ENCODE measurements at places on chromosomes 7 and 10. TPM values are rescaled to one million over a fixed set of nuclear protein-coding genes. Genes with fewer than 3 reads are reported as not detected.

DNA sequence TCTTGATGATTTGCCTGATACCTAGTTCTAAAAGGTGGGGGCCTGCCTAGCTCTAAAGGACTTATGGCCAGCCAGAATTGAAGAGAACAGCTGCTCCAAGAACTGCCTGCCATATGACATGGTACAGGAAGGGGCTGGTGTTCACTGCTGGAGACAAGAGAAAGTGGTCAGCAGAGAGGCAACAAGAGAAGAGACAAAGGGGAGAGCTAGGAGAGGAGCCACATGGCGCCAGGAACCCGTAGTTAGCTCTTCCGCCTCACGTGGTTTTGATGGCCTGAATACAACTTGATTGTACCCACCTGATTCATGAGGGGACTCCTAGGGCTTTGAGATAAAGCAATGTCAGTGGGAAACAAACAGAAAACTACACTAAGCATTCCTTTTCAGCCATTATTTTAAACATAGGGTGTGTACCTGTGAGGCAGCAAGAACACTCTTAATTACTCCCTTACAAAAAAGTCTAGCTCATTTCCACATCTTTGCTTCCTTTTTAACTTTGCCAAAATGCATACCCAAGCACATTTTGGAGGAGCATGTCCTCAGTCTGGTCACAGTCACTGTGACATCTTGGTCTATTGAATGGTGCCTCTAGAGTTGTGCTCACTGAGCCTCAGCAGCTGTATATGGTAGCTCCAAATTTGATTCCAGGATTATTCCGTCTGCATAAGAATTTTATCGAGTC, 71.6 kb downstream of the CCDC71L start:
- DNase-seq: no peak

The AGR2 gene
- total RNA-seq: not detected

DNA sequence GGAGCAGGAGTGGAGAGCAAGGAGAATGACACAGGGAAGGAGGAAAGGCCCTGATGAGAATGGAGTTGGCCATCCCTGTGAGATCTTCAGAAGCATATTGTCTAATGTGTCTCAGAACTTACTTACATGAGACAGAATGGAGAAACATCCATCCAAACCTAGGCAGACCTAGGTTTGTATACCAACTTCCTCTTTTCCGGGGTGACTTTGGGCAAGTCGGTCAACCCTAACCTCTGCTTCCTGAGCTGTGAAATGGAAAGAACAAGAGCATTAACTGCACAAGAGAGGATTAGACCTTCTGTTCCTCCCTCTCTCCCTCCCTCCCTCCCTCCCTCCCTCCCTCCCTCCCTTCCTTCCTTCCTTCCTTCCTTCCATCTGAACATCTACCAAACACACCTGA, 4.5 kb downstream of the GHRHR start:
- no peak for DNase-seq

GRCh38 chr7:140079121-140079536, 16.4 kb upstream of the PARP12 start:
- DNase-seq: no peak

DNA sequence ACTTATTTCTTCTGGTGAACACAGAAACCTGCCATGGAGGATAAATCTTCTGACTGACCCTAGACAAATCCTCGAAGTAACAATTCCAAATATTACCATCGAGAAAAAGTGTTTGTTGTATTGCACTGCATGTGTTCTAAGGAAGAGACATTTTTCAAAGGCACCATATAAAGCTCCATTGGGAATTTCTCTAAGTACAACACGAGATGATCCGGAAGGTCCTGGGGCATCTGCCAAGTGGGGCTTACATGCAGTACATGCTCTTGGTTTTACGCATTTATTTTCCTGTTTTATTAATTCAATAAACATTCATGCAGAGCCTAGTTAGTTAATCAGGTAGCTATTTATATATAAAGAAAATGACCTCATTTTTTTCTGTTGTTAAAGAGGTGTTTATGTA, 692.0 kb upstream of the IGFBP3 start:
- DNase-seq: no peak

DNA sequence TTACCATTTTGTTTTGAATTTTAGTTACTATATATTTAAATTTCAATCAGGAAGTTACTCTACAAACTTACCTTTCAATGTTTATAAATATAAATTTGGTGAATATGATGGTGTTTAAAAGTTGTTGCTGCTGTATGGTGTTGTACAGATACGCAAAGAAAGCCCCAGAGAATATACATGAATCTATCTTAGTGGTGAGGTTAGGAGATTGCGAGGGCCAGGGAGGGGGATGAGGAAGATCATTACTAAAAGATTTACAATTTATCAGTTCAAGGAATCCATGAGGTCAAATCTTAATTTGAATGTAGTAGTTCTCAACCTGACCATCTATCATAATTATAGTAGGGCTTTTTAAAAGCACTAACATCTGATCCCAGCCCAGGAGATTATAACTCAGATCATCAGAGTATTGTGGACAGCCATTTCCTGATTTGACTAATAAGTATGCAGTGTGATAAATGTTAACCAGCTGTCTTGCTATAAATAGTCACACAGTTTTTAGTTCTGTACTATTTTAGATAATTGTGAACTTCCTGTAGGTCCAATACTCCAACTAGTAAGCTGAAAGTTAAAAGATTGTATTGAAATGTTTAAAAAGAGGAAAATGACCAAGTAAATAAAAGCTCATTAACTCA, 23.6 kb downstream of the FAM3C start:
- DNase-seq: no peak

- DNase-seq: no peak
These were observed 219.0 kb downstream of the PTEN start for GRCh38 chr10:88082391-88082790.

The HOXA11 gene
- total RNA-seq: not detected

- DNase-seq: no peak
These were observed 1168.4 kb downstream of the GATA3 start for GRCh38 chr10:9222917-9223316.

DNA sequence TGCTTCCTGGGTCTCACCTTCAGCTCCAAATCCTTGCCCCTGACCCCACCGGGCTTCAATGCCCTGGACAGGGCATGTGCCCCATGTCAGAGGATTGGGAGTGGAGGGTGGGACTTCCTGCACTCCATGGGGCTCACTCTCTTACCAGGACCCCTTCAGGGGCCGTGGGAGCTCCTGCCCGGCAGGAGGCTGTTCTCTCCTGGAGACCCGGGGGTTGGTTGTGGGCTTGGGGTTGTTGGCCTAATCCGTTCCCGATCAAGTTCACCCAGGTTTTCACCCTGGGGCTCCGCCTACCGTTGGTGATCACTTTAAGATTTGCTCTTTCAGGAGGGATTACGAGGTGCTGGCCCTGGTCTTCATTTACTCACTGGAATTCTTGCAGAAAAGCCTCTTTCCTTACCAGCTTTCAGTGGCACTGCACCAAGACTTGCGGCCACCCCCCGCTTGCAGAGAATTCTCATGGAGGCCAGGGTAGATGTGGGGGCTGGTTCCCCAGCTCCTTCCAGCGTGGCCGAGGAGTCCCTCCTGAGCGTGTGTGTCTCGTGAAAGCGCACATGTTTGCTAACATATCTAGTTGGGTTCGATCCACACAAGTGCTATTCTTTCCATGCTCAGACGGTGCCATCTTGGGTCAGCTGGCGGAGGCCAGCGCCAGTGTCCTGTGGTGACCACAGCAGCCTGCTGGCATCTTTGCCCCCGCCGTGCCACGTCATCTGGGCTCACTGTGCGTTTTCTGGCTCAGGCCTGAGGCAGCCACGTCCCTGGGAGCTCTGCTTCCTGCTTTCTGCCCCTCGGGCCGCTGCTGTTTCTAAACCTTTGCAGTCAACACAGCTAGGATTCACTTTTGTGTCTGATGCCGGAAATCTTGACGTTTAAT, 15.6 kb downstream of the PWWP2B start:
- no peak for DNase-seq

- no peak for DNase-seq
These were observed 997.9 kb upstream of the POT1 start for GRCh38 chr7:125927556-125927955.

The CASTOR2 gene
- 27.3 TPM for total RNA-seq

GRCh38 chr7:147765301-147765700, 825.3 kb upstream of the C7orf33 start:
- no peak for DNase-seq

GRCh38 chr10:133357285-133358161, at the start of gene FUOM:
FUOM (minus strand) TSS chr10:133358019; CDS start chr10:133358007, 12 bp downstream.
- DNase-seq: no peak

- DNase-seq: no peak
These were observed 646 bp downstream of the FAM13C start for GRCh38 chr10:59361663-59362143.

DNA sequence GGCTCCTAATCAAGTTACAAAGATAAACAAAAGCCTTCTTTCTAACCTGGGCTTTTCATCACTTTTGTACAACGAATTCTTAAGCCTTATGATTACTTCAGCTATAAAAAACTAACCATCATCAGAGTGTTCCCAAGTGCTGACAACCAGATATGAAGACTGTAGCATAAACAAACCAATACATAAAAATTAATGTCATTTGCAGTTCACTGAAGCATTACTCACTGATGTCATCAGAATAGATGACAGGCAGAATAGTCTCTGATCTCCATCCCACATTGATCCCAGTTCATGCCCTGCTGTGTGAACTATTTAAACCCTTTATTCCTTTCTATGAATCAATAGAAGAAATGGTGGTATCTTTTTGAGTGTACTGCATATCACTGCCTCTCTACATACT, 84.4 kb downstream of the DNAJC1 start:
- no peak for DNase-seq

The STEAP1 gene
- 6.5 TPM for total RNA-seq

GRCh38 chr7:30702200-30702599, 19.9 kb upstream of the CRHR2 start:
- DNase-seq: no peak

The PRF1 gene
- 1.2 TPM for total RNA-seq

The PRLHR gene
- total RNA-seq: not detected

The CHAT gene
- not detected for total RNA-seq

GRCh38 chr7:952548-953441, 1.7 kb downstream of the ADAP1 start:
- DNase-seq: no peak

- DNase-seq: no peak
These were observed 320.5 kb downstream of the MAGI2 start for GRCh38 chr7:79132844-79133451.

DNA sequence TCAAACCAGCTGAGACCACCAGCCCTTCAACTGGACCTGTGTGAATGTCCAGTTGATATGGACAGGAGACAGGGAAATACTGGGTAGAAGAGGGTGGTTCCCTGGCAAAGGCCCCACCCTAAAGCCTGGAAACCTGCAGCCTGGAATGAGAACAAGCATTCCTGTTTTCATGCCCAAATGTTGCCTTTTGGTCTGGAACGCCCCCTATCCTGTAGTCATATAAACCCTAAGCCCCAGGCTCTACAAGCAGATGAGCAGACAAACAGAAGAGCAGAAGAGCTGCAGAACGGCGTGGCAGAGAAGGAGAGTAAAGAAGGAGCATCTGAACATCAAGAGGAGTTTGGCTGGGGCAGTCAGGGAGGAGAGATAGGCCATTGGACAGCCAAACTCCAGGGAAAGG, 38.4 kb downstream of the SYPL1 start:
- DNase-seq: no peak

The HKDC1 gene
- total RNA-seq: not detected

DNA sequence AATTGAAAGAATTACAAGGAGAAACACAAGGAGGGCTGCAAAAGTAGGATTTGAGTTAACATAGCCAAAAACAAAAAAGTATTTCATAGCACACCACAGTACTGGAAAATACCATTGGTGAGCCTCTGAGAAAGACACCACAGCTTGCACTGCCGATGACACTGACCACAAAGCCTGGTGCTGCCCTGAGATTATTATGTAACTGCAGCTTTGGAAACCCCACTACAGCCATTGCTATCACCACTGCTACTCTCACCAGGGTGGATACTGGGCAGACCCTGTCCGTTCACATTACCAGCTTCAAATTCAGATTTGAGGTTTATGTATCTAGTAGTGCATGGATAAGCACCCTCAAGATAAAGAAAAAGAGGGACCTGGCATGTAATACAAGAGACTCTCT, 1246.7 kb upstream of the SORCS1 start:
- no peak for DNase-seq

DNA sequence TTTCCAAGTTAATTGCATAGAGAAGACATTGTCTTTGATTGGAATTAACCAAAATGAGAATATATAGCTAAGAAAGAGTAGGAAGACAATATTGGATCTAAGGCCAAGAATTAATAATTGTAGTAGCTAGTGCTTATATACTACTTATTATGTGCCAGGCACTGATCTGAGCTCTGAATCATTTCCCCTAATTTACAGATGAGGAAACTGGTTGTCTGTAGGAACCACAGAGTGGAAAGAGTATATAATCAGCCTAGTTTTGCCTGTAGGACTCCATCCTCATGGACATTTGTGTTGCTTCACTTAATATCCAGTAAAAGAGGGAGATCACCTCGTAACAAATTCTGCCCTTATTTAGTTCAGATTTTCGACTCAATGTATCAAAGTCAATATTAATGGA, 127.9 kb downstream of the ARID5B start:
- DNase-seq: no peak

- no peak for DNase-seq
These were observed 26.8 kb upstream of the HDAC9 start for GRCh38 chr7:18468795-18469194.

Measured in cardiac septum (tissue), 1 donor.